PC-3 (cell line): ENCODE measurements at places on chromosomes 1 and 21. TPM values are rescaled to one million over a fixed set of nuclear protein-coding genes. Genes with fewer than 3 reads are reported as not detected.

DNA sequence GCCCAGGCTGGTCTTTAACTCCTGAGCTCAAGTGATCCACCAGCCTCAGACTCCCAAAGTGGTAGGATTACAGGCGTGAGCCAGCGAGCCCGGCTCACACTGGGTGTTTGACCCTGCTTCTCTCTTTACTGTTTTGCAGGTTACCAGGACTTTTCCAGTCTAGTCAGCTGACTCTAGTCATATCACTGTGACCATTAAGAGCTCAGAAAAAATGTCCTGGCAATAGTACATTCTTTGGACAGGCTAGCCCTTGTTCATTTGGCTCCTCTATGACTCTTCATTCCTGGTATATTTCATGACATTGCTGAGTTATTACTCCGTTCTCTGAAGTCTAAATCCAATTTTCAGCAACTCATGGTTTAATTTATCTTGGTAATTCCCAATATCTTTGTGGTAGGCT is 8.0 kb upstream of the CA6 start:
- DNase-seq = no peak

- DNase-seq = peak; percentile 58
Observed at GRCh38 chr1:53278298-53278725, 40.0 kb upstream of the MAGOH start.

The TMEM81 gene
- total RNA-seq = 6.3 and 7.5 TPM in 2 replicates

- DNase-seq = no peak
Observed at GRCh38 chr1:204280099-204280961, 66.5 kb upstream of the GOLT1A start.

GRCh38 chr1:103110701-103111100 is 2.4 kb upstream of the COL11A1 start:
- no peak for DNase-seq

The C1orf210 gene
- 10.4 and 17.8 TPM in 2 replicates for total RNA-seq

DNA sequence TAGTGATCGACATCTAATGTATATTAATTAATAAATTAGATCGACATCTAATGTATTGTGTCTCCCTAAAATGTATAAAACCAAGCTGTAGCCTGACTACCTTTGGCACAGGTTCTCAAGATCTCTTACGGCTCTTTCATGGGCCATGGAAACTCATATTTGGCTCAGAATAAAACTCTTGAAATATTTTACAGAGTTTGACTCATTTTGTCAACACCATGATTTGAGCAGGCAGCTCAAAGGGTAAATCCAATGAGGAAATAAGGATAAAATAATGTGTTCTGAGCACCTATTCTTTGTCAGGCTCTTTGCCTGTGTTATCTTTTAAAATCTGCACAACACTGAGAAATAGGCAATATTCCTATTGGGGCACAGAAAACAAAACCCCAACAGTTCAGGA is 223.4 kb upstream of the DUSP10 start:
- peak; percentile 98 for DNase-seq

The MORN1 gene
- 11.2 and 30.5 TPM in 2 replicates for total RNA-seq

DNA sequence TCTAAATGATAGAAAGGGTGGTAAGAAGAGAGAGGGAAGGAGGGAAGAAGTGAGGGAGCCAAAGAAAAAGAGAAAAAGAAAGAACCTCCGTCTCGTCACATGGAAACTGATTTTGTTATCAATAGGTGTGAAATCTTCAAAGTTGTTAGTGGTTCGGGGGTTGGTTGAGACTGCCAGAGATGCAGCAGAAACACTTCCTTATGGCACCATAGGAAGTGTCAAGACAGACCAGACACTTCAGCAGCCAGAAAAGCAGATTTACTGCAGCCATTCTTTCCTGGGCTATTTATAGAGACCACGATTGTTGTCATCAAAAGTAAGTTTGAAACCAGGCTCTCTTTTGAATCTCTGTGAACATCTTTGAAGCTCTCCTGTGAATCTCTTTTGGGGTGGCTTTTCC is 150.5 kb downstream of the PLPPR5 start:
- no peak for DNase-seq

- no peak for DNase-seq
Observed at GRCh38 chr1:218350035-218350525, 4.9 kb downstream of the TGFB2 start.

The CRP gene
- total RNA-seq = not detected in 2 replicates

The KIF2C gene
- total RNA-seq = 98.7 and 121 TPM in 2 replicates

DNA sequence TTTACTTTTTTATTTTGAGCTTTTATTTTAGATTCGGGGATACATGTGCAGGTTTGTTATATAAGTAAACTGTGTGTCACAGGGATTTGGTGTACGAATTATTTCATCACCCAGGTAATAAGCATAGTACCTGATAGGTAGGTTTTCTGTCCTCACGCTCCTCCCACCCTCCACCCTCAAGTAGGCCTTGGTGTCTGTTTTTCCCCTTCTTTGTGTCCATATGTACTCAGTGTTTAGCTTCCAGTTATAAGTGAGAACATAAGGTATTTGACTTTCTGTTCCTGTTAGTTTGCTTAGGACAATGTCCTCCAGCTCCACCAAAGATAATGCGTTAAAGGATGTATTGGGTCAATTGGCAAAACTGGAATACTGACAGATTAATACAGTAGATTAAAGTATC is 5.8 kb downstream of the ATP1A4 start:
- DNase-seq = no peak

GRCh38 chr1:162178432-162178831 is 108.9 kb downstream of the NOS1AP start:
- DNase-seq = no peak

GRCh38 chr1:231460614-231461013 is 38.5 kb upstream of the EGLN1 start:
- DNase-seq = no peak

GRCh38 chr1:13801655-13802486 is 101.9 kb downstream of the PRDM2 start:
- DNase-seq = no peak

The BRDT gene
- not detected in 2 replicates for total RNA-seq

DNA sequence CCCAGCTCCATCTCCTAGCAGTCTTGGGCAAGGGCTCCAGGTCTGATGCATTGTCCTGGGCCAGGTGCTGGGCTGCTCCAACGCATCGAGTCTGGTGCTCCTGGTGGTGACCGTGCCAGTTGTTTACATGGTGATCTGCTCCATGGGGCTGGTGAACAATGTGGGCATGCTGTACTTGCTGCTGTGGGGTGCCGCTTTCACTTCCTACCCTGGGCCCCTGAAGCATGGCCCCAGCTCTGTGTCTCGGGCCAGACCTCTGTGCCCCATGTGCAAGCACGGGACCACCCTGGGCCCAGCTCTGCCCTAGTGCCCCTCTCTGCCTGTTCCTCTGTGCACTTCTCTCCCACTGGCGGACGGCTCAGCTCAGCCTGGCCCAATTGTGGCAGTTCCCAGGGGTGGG is 119.4 kb downstream of the MAST2 start:
- no peak for DNase-seq

- DNase-seq = no peak
Observed at GRCh38 chr1:230079199-230080024, 12.4 kb downstream of the GALNT2 start.

The NBPF9 gene
- total RNA-seq = 15.7 and 18.2 TPM in 2 replicates

The NPPA gene
- not detected in 2 replicates for total RNA-seq

The PFKFB2 gene
- total RNA-seq = 37.5 and 48.6 TPM in 2 replicates

DNA sequence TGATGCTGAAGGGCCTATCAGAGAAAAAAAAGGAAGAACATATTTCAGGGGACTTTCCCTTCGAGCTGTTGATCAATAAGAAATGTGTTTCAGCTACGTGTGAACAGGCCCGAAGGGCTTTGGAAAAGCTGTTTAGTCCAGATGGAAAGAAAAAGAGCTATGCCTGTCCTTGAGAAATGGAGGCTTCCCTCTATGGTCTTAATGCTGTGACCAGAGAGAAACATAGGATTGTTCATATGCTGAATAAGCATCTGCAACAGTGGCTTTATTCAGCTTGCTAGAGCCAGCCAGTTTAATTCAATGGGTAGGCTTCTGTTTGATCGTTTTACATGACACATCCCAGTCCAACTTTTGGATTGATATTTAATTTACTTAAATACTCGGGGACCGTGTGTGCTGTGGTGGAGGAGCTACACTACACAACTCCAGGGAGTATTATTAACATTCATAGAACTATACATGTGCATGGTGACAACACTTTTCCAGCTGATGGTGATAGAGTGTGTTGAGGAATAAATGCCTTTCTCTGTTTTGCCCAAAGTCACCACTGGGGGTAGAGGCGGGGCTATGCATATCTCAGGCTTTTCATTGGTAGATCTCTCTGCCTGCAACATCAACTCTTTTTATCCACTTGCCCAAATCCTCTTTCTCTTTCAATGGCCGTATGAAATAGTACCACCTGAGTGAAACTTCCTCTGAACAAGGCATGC is 106.7 kb upstream of the C8B start:
- peak; percentile 6 for DNase-seq

DNA sequence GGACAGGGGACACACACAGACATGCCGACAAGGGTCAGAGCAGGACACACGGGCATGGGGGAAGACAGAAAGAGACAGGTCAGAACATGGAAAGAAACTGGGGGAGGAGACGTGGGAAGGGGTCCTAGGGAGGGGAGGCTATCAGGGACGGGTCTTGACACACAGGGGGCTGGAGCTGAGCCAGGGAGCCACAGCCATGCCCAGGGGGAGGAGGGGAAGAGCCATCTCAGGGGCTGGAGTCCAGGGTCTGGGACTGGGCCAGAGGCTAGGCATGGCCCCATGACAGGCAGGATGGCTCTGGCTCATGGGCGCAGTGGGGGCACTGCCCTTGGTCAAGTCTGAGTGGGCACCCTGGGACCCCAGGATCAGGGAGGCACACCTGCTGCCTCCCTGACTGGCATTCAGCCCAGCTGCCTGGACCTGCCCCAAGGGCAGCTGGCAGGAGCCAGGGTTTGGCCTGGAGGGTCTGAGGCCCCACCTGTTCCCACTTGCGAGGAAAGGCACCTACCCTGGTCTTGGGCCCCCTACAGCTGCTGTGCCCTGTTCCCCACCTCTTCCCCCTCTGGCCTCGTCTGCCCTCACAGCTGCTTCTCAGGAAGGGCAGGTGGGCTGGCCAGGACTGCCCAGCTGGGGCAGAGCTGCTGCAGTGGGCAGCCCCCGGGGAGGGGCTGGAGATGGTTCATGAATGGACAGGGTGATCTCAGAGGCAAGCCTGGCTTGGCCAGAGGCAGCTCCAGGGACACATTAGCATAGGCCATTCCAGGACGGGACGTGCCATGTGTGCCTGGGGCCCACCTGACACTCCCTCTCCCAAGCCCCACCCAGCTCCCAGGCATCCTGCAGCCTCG is 42.9 kb downstream of the HSPG2 start:
- no peak for DNase-seq

The LCA5L gene
- total RNA-seq = 0.40 and 0.98 TPM in 2 replicates

GRCh38 chr1:88029142-88029541 is 654.9 kb upstream of the PKN2 start:
- no peak for DNase-seq

DNA sequence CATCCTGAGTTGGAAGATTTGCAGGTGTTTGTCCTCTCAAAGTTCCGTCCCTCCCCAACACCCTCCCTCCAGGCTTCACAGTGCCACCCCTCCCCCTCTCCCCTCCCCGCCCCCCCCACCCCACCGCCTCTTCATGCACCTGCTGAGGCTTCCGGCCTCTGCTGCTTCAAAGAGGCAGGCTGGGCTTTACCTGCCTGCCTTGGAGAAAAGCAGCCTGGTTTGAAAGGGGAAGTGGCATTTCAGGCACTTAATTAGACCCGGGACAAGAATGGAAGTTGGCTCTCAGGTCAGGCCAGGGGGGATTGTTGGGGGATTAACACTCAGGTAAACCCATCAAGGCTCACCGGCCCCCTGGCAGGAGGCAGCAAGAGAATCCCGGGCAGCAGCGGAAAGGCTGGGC is 21.1 kb downstream of the PAX7 start:
- DNase-seq = no peak

DNA sequence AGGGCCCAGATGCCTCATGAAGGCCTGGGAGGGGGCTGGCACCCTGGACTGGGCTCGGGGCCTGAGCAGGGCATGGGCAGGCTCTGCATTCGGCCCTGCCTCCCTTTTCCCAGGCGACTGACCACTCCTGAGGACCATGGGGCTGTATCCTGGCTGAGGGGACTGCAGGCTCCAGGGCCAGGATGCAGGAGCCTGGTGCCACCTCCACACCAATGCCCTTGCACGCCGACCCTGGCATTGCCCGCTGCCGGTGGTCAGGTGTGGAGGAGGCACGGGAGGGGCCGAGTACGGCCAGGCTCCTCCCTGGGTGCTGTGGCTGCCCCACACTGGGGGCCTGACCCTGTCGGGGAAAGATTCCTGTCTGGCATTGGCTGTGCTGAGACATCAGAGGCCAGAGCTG is 128.9 kb downstream of the SIK1 start:
- DNase-seq = no peak

DNA sequence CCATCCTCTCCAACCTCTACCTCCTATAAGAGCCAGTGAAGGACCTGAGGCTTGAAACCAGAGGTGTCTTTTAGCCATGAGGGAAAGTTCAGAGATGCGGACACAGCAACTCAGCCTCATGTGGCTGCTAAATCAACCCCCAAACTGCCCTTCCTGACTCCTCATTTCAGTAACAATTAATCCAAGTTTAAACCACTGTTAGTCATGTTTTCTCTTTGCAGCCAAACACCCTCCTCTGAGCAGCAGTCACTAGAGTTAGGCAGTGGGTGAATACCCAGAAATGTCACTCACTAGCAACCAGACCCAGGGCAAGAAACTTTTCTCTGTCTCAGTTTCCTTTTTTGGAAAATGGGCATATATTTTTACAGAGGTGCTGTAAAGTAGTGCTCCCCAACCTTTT is 71.2 kb downstream of the KCNJ15 start:
- DNase-seq = no peak
